Left lobe of liver (tissue), 2 donors: ENCODE measurements at places on chromosomes 5 and 9. TPM values are rescaled to one million over a fixed set of nuclear protein-coding genes. Genes with fewer than 3 reads are reported as not detected.

Gene FGF1
- 0.25 TPM for total RNA-seq

Gene TRMT10B
- total RNA-seq, result 3.6 TPM

Gene FOXD1
- not detected for total RNA-seq

Gene ACOT12
- 51.6 TPM for total RNA-seq

Gene INSL6
- total RNA-seq, result not detected

Gene TCF7
- 3.1 TPM for total RNA-seq

Gene PPP3R2
- total RNA-seq, result not detected

Gene FREM1
- total RNA-seq, result 0.86 TPM

Gene ZSWIM6
- 2.9 TPM for total RNA-seq

Gene PHAX
- 13.6 TPM for total RNA-seq

Gene CDH9
- not detected for total RNA-seq

Gene KCNV2
- not detected for total RNA-seq

Gene TMC1
- 0.18 TPM for total RNA-seq

Gene CTXN3
- not detected for total RNA-seq

Gene ZNF300
- total RNA-seq, result 0.23 TPM

Gene SLC12A2
- total RNA-seq, result 3.8 TPM

Gene PPP6C
- 17.0 TPM for total RNA-seq

Gene PCDHA1
- not detected for total RNA-seq

Gene ZBED3
- 40.1 TPM for total RNA-seq

Gene SEMA4D
- 3.9 TPM for total RNA-seq

Gene HMMR
- total RNA-seq, result 0.33 TPM

Gene IFNE
- total RNA-seq, result not detected

Gene SSNA1
- total RNA-seq, result 29.4 TPM

Gene ADAMTS19
- 0.23 TPM for total RNA-seq

Gene LCN1
- not detected for total RNA-seq

Gene HAPLN1
- not detected for total RNA-seq

Gene PLPP7
- total RNA-seq, result 0.30 TPM

Gene NSG2
- total RNA-seq, result 0.25 TPM

Gene PRDM9
- 0.08 TPM for total RNA-seq

Gene GLRA1
- not detected for total RNA-seq

Gene NPR3
- total RNA-seq, result 3.5 TPM

Gene NEUROG1
- not detected for total RNA-seq

Gene FBN2
- total RNA-seq, result 0.73 TPM

Gene ALG2
- total RNA-seq, result 29.1 TPM

Gene MRPL22
- total RNA-seq, result 23.0 TPM

Gene C9orf153
- 0.15 TPM for total RNA-seq

Gene BTNL8
- 0.45 TPM for total RNA-seq

Gene SH3RF2
- 18.0 TPM for total RNA-seq

Gene ENTPD2
- total RNA-seq, result 1.7 TPM

Gene FOXD4L6
- total RNA-seq, result not detected

Gene TMEM171
- total RNA-seq, result 0.98 TPM

Gene DCTN3
- 31.4 TPM for total RNA-seq

Gene LURAP1L
- total RNA-seq, result 12.7 TPM

Gene C9orf78
- 27.7 TPM for total RNA-seq

Gene AJM1
- 4.1 TPM for total RNA-seq

Gene GNA14
- 2.5 TPM for total RNA-seq

Gene TPPP
- 4.1 TPM for total RNA-seq

Gene SLIT3
- total RNA-seq, result 0.75 TPM

Gene CACFD1
- total RNA-seq, result 30.0 TPM

Gene FOXD4
- not detected for total RNA-seq

Gene MSX2
- not detected for total RNA-seq

Gene TPM2
- total RNA-seq, result 6.6 TPM

Gene ADRA1B
- 12.0 TPM for total RNA-seq

Gene PDGFRB
- 12.8 TPM for total RNA-seq

Gene PCDHB5
- 0.33 TPM for total RNA-seq

Gene OCLN
- total RNA-seq, result 27.3 TPM

Gene UNC5A
- total RNA-seq, result not detected

Gene PROB1
- 0.75 TPM for total RNA-seq
